ENCODE measurements at places on chromosomes 7 and 10.

- no peak for DNase-seq
Observed at GRCh38 chr7:38822549-38822948, 86.4 kb downstream of the VPS41 start.

GRCh38 chr10:53607691-53608090, 835.1 kb upstream of the MBL2 start:
- DNase-seq: no peak

DNA sequence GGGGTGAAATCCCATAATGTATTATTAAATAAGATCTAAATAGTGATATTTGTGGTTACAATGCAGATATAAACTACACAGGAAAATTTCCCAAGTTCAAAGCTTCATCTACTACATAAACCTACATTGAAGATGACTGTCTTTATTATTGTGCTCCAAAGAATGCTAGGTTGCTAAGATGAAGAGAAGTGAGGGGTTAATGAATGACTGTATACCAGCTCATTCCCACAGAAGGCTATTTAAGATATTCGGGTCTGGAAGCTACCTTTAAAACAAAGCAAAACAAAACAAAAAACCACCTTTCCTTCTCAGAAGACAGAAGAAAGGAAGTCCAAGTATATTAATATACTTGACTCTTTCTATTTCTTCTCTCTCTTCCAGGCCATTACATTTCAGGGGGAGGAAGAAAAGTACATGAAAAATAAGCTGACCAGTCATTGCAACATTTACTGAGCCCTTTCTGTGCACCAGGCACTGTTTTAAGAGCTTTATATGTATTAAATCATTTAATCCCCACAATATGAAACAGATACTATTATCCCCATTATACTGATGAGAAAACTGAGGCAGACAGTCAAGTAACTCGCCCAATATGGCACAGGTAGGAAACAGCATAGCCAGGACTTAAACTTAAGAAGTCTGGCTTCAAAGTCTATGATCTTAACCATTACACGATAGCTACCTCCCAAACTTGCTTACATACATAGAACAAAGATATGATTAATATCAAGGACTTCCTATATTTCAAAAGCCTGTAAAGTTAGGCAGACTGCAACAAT, 48.1 kb downstream of the TNPO3 start:
- no peak for DNase-seq

- no peak for DNase-seq
Observed at GRCh38 chr10:126459878-126460481, 71.7 kb upstream of the ADAM12 start.

DNA sequence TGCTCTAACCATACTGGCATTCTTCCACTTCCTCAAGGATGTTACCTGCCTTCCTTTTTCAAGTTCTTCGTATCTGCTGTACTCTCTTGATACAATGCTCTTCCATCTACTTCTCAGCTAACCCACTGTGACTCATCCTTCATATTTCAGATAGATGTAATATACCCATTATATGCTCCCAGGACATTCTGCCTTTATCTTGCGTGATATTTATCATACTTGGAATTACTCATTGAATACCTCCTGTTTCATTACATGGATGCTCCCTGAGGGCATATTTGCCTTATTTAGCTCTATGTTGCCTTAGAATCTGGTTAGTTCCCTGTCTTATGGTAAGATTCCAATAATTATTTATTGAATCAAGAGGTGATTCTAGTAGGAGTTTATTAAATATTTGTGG, 706.4 kb downstream of the SORCS3 start:
- no peak for DNase-seq

DNA sequence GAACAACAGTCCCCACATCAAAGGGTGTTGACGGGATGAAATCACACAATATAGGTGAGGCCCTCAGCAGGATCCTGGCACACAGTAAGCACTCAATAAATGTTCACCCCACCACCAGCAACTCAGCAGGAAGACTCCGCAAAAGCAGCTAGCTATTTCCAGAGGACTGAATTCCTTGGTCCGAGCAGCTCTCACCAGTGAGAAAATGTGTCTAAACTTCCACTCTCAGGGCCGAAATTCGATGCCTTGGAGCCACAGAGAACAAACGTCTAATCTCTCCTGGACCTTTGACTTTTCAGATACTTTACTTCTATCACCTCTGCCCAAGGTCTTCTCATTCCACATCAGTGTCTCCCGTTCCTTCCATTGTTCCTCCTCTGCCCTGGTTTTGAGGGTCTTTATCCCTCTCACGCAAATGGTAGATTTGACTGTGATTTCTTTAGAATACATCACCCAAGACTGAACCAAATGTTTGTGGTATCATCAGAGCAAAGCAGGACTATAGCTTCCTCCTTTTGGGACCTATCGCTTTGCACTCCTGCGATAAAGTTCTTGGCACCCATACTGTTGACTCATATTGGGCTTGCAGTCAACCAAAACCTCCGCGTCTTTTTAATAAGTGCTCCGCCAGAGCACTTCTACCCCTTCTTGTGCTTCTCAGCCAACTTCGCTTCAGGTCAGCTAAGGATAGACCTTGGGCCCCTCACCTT, 903 bp upstream of the NT5C2 start:
- no peak for DNase-seq

- DNase-seq: no peak
Observed at GRCh38 chr10:128326851-128327250, 200.6 kb upstream of the MKI67 start.

GRCh38 chr10:98405422-98405821, 9.6 kb downstream of the PYROXD2 start:
- DNase-seq: no peak

DNA sequence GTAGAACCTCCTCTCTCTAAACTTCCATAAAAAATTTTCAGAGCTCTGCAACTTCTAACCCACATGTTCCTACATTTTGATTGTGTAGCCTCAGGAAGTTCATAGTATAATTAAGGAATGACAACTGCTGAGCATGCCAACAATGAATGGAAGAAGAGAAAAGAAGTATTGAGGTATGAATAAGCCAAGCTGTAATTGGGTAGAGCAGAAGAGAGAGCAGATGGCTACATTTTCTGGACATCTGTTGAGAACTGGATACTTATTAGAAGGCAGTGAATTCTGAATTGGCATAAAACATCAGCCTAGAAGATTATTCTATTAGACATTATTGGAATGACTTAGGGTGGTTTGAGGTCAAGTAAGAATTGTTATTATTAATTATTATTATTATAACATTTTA, 728.3 kb upstream of the PHF14 start:
- no peak for DNase-seq

- no peak for DNase-seq
Observed at GRCh38 chr10:97598407-97599271, 9.1 kb downstream of the C10orf62 start.

- no peak for DNase-seq
Observed at GRCh38 chr7:102395592-102395872, 631 bp upstream of the PRKRIP1 start.

- no peak for DNase-seq
Observed at GRCh38 chr7:19747740-19748339, 25.6 kb downstream of the TMEM196 start.

- DNase-seq: no peak
Observed at GRCh38 chr10:18777258-18777657, 118.0 kb downstream of the ARL5B start.

- no peak for DNase-seq
Observed at GRCh38 chr7:129866251-129866650, 86.5 kb downstream of the UBE2H start.

- DNase-seq: no peak
Observed at GRCh38 chr10:24446739-24447138, 237.8 kb downstream of the KIAA1217 start.

- DNase-seq: no peak
Observed at GRCh38 chr7:2821842-2822507, 22.1 kb downstream of the GNA12 start.

DNA sequence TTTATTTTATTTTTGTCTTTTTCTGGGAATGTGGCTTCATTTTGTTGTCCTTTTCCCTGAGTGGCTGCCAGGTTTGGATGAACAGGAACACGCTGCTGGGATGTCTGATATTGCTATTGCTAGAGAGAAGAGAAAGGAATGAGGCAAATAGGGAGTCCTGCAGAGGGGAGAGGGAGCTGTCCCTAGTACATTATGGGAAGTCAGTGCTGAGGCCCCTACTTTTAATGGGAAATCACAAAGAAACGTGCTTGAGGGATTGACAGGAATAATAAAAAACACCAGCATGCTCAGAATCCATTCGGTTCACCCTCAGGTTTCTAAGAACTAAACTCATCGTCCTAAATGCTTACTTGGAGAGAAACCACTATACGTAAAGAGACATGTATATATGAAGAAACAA, 306.6 kb downstream of the PLXNA4 start:
- no peak for DNase-seq

GRCh38 chr7:94295850-94296249, 98.8 kb upstream of the COL1A2 start:
- no peak for DNase-seq

DNA sequence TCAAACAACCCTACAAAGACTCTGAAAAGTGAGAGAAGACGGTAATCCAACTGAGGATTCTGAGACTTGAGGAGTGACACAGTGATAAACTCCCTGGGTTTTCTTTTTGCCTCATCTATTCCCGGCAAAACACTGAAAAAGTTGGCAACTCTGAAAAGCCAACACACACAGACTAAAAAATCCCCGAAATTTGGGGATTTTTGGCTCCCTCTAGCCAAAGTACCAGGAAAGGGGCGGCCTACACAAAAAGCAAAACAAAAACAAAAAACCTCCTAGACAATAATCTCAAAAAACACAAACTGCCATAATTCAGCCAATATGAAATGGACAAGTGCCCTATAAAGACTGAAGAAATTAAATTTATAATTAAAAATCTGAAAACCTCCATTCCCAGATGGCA, 161.4 kb downstream of the ATE1 start:
- DNase-seq: no peak

DNA sequence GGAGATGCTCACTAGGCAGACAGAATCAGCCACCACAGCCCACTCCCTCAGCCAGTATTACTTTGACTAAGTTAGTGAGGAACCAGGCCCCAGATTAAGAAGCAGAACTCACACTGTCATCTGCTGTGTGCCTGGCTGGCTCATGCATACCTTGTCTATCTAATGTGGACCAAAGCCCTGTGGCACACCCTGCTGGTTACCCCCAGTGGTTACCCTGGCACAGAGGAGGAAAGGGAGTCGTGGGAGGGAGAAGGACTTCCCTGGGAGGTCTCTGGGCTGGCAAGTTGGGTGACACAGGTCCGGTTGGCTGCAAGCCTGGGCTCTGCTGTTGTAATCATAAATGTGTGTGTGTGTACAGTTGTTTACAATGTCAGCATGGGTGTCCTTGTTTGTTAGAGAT, 7.5 kb upstream of the SH2D4B start:
- DNase-seq: no peak

DNA sequence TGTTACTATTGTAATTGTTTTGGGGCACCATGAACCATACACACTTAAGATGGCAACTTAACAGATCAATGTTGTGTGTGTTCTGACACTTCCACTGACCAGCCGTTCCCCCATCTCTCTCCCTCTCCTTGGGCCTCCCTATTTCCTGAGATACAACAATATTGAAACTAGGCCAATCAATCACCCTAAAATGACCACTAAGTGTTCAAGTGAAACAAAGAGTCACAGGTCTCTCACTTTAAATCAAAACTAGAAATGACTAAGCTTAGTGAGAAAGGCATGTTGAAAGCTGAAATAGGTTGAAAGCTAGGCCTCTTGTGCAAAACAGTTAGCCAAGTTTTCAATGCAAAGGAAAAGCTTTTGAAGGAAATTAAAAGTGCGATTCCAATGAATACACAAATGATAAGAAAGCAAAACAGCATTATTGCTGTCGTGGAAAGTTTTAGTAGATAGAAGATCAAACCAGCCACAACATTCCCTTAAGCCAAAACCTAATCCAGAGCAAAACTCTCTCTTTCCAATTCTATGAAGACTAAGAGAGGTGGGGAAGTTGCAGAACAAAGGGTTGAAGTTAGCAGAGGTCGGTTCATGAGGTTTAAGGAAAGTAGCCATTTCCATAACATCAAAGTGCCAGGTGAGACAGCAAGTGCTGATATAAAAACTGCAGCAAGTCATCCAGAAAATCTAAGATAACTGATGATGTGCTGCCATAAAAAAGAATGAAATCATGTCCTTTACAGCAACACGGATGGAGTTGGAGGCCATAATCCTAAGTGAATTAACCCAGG, 90.6 kb downstream of the MTPN start:
- no peak for DNase-seq

All from activated T-helper 2 cell treated with anti-CD3 and anti-CD28 coated beads, Interferon-gamma antibody, Interleukin-2, Interleukin-4, amounts not matched to agents 10 μg/mL and 5 μg/mL and 100 μg/mL, durations not matched to agents 14 hours and 24 hours and 36 hours (primary cell).